ELR (cell line): ENCODE measurements at places on chromosomes 1 and 21.

DNA sequence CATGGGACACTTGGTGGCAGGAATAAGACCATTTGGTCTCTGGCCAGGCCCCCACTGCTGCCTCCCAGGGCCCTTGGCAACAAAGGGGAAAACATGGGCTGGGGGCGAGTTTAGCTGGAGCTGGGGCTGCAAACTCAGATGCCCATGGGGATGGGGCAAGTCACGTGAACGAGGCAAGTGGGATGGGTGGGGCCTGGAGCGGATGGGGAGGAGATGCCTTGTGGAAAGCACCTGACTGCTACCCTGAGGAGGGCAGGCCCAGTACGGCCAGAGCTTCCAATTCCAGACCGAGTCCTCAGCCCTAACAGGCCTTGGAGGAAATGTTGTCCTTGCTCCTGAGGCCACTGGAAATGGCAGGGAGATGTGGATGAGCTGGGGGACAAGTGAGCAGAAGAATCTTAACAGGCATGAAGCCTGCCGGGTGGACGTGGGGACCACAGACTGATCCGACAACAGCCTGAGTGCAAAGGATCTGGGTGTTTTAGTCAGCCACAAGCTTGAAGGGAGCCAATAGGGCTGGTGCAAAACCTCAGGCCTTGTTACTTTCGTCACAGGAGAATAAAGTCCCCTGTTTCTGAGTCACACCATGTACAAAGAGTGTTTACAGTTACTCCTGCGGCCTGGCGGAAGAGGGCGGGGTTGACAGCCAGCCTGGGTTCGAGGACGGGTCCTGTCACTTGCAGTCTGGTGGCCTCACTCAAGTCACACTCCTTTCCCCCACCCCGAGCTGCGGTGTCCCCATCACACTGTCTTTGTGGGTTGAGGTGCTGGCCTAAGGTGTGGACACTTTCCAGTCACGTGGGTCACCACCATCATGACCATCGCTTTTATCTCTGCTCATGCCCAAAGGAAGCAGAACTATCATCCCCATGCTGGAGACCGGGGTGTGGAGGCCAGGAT lies 19.1 kb downstream of the RUNX3 start:
- DNase-seq = peak; percentile 56

GRCh38 chr21:38725196-38726157 lies 80.3 kb upstream of the ETS2 start:
- DNase-seq = no peak

DNA sequence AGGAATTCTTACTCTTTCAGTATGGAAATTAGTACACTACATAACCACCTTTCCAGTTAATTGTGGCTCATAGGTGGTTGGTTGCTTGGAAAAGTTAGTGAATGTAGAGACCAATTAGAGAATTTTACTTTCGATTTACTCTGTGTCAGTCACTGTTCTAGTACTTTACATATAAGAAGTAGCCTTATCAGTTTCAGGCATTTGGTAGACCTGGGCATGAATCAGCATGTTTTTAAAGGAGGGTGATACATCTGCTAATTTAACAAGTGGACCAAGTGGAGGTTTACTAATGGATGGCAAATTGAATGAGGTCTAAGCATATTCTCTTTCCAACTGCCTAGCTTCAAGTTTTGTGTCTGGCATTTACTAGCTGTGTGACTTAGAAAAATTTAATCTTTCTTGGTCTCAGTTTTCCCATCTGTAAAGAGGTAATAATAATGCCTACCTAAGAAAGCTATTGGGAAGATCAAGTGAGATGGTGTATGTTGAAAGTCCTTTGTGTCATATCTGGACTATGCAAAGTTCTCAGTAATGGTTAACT lies 1158.6 kb downstream of the PLA2G4A start:
- peak; percentile 4 for DNase-seq

DNA sequence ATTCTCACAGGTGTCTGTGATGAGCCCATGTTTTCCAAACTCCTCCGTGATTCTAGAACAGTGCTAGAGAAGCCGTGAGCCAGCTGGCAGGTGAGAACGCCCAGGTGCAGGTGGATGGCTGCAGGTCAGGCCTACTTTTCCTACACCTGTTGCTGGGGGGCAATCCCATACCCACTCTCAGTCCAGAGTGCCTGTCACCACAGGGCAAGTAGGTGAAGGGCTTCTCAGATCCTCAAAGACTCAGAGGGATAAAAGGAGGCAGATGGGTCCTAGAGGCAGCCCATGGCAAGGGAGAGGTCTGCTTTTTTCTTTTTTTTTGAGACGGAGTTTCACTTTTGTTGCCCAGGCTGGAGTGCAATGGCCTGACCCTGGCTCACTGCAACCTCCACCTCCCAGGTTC lies 50.7 kb upstream of the H6PD start:
- peak; percentile 55 for DNase-seq

GRCh38 chr1:156692925-156693847 lies 12.2 kb downstream of the CRABP2 start:
- DNase-seq = no peak
